HT1080 (cell line): ENCODE measurements at places on chromosomes 4 and X. TPM values are rescaled to one million over a fixed set of nuclear protein-coding genes. Genes with fewer than 3 reads are reported as not detected.

DNA sequence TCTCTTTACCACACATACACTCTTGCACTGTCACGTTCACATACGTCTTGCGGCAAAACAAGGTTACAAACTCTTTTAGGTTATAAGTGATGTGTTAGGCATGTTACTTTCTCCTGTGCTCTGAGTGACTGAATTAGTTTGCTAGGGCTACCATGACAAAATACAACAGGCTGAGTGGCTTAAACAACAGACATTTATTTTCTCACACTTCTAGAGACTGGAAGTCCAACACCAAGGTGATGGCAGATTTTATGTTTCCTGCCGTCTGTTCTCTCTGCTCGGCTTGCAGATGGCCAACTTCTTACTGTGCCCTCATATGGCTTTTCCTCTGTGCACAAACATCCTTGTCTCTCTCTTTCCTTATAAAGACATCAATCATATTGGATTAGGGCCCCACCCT, 1224.3 kb upstream of the TENM3 start:
- DNase-seq: no peak

Gene HGFAC
- total RNA-seq: not detected in 2 replicates

DNA sequence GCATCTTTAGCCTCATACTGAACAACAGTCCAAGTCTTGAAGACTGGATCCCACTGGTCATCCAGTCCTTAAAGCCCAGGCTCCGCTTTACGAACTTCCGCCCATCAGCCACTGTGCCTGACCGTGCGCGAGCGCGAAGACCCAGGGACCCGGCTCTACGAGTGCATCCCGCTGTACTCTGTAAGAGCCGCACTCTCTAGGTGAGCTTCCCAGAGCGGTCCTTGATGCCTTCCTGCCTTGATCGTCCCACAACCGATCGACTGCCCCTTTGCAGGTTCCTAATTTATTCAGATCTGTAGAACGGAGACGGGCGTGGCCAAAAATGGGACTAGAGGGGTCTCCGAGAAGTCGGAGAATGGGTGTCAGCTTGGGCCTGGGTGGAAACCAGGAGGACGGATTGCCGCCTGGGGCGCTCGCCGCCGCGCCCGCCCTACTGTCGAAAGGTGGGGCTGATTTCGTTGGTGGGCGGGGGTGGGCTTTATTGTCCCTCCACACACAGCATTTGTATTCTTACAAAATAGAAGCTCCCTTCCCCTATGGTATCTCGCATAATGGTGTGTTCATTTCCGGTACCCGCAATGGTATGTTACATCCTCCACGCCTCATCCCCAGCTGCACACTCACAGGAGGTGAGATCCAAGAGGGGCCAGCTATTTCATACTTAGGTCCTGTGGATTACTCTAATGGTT, 42.3 kb upstream of the FAM156A start:
- no peak for DNase-seq

GRCh38 chrX:44019911-44020310, 46.7 kb upstream of the NDP start:
- DNase-seq: no peak

DNA sequence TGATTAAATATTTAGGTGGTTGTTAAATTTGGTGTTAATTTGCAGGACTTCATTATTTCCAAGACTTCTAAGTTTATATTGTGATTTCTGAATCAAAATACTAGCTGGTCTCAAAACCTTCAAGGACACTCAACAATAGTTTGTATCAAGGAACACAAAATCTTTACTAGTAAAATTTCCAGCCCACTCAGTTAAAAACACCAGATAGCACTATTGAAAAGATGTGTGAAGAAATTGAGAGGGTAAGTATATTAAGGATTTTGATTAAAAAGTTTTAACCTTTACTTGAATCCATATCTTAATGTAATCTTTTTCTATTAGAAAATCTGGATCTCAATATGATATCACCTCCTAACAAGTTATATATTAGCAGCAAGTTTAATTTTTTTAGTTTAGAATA, 89.3 kb upstream of the UGT8 start:
- DNase-seq: no peak

DNA sequence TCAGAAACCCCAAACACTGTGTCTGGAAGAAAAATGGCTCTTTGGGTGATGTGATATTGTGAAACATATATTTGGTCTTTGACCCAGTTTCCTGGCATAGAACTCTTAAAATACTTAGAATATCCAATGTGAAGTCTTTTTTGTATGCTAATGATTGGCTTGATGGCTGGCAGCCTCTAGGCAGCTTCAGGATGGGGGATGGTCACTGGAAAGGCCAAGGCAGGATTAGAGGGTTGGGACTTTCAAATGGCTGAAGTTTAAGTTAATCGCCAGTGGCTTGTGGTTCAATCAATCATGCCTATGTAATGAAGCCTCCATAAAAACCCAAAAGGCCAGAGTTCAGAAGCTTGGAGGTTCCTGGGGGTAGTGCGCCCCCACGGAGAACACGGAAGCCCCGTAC, 33.5 kb upstream of the ESX1 start:
- no peak for DNase-seq

Gene HSFX3
- not detected in 2 replicates for total RNA-seq

Gene GABRE
- 3.7 and 4.7 TPM in 2 replicates for total RNA-seq
